GDM1 (cell line): ENCODE measurements at places on chromosomes 7 and 10.

- DNase-seq: no peak
These were observed 566 bp downstream of the ASNS start for GRCh38 chr7:97871659-97872024.

- DNase-seq: no peak
These were observed 44.9 kb downstream of the TSPAN12 start for GRCh38 chr7:120813089-120813488.

DNA sequence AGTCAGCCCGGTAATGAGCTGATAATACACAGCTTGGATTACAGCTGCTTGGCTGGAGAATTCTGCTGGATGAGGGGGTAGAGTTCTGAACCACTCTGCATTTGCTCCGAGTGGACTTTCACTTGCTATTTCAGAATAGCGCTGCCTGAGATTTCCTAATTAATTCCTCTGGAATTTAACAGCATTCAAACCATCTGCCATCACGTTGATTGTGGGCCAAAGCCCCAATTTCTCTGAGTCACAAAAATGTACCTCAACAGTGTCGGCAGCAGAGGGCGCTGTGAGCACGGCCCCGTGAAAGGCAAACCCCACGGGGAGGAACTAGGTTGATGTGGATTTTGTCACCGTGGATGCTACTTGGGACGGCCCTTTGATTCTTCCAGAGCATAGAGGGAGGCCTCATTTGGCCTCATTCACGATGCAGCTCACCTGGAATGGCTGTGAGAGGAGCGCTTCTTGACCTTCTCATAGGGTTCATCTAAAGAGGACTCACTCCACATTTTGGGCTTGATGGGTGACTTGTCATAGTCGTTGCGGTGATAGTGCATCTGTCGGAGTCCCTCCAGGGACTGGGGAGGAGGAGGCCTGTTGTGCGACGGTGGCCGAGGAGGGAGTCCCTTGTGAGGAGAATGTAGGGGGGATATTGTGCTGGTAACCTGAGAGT, 73.3 kb downstream of the PRPF18 start:
- peak; percentile 29 for DNase-seq

DNA sequence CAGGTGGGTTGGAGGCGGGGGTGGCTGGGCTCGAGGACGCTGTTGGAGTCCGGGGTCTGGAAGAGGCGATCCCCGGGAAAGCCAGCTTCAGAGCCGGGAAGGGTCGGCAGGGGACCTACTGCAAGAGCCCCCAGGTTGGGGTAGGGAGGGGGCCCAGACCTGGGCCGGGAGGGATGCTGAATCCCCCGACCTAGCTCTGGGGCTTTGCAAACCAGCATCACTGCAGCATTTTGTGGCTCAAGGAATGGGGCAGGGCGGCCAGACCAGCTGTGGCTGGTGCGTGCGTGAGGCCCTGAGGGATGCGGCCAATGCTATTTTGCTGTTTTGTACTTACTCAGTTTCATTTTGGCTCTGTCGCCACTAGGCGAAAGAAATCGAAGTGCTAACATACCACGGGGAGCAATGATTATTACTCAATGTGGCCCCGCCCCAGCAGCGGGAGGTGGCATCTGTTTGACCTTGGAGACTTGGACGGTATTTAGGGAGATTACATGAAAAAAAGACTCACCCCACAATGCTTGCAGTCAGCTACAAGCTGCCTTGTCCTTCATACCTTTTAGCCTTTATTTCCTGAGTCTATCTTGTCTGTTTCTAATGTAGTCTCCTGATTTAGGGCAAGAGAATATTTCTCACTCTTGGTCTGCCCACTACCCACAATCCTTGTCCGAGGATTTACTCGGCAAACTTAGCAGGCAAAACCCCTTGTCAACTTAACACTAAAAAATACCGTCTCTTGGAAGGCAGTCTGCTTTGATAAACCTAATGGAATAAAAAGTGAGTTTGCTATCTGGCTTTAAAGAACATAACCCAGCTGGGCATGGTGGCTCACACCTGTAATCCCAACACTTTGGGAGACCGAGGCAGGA, 16.2 kb downstream of the HSPB1 start:
- peak; percentile 30 for DNase-seq

- DNase-seq: no peak
These were observed 273.6 kb downstream of the SDHAF3 start for GRCh38 chr7:97390915-97391593.

- no peak for DNase-seq
These were observed 18.3 kb upstream of the CPXM2 start for GRCh38 chr10:123909866-123910265.

GRCh38 chr10:98267894-98268693, at the start of gene LOXL4:
LOXL4 (minus strand) TSS chr10:98268194; CDS start chr10:98263019, 5,175 bp downstream.
- DNase-seq: no peak

GRCh38 chr7:120131096-120131839, 141.7 kb upstream of the KCND2 start:
- no peak for DNase-seq

- DNase-seq: no peak
These were observed 5.9 kb downstream of the MGMT start for GRCh38 chr10:129472696-129473555.

DNA sequence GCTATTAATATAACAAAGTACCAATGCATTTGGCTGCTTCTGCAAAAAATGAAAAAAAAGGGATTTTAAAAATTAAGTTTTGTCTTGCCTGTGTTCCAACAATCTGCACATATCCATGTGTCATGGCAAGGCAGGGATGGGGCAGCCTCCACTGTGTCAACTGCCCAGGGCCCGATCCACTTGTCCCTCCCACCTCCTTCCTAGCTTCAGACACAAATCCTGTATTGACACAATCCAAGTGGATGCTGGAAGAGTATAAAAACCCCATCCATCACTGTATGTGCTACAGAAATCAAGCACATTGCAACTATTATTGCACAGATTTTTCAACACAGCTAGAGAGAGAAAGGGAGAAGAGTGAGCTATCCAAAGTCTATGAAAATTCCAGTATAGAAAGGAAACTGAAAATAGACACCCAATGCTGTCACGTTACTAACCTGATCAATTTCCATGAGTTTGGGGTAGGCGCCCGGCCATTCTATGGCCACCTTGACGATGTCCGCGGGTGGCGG, 106.4 kb downstream of the ELMO1 start:
- no peak for DNase-seq

- no peak for DNase-seq
These were observed 12.7 kb downstream of the SHH start for GRCh38 chr7:155799514-155799913.

- peak; percentile 21 for DNase-seq
These were observed 160.9 kb upstream of the BMPER start for GRCh38 chr7:33744293-33745075.

DNA sequence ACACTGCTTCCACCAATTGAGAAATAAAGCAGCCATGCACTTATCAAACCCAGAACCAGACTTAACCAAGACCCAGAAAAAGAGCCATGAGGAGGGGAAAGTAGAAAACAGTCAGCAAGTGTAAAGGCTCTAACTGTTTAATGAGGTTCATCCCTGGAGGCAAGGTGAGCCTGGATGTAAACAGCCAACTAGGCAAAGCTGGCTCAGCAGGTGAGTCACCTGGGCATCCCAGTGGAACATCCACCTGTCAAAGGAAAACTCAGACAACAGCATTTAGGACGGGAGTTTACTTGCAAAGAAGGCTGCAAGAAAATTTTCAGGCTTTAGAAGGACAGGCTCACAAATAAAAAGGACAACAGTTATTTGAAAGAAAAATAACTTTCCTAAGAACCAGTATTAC, 153.0 kb downstream of the SNX13 start:
- no peak for DNase-seq

DNA sequence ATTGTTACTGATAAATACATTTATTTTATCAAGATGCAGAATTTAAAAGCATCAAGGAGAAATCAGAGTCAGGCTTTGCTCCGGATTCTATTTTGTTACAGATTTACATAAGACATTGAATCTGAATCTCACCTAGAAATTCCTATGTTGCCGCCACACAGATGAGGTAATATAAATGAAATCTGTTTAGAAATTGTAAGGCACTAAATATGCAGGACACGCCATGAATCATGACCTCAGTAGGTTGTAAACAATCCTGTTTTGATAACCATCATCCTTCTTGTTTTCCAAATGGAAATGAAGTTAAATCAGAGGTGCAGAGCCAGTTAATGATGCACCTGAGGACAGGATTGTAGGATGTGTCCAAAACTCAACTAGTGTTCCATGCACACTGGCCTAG, 778.0 kb downstream of the MAGI2 start:
- no peak for DNase-seq

DNA sequence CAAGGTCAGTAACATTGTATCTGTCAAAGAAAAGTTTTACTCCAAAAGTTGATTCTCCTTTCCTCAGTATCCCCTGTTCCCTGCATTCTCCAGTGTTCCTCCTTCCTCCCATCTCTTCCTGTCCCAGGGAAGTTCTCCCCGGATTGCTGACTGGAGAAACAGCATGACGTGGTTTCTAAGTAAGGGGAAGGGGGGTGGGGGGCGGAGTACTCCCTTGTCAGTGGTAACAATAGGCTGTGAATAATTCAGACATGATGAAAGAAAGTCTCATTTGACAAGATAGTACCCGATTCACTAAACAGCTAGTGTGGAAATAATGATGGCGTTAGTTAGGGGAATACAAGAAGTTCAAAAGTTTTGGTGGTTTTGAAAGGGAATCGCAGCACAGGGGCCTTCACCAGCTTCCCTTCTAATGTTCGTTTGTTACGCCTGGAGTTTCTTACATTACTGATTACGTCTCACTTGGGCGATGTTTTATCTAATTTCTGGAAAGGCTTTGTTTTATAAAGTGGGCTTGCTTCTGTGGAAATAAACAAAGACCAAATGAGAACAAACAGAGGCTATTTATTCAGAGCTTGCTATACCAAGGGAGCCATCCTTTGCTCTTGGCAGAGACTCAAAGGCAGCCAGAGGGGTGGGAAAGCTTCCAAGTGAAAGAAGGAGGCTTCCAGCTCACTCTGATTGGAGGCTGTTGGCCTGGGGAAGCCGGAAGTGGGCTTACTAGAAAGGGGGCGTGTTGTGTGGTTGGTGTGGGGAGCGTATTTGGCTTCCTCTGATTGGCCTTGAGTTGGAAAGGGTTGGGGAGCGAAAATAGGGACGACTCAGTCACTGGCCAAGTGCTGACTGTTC, 453.7 kb downstream of the SDK1 start:
- DNase-seq: no peak

- no peak for DNase-seq
These were observed 1.7 kb downstream of the ARF5 start for GRCh38 chr7:127589896-127590295.

DNA sequence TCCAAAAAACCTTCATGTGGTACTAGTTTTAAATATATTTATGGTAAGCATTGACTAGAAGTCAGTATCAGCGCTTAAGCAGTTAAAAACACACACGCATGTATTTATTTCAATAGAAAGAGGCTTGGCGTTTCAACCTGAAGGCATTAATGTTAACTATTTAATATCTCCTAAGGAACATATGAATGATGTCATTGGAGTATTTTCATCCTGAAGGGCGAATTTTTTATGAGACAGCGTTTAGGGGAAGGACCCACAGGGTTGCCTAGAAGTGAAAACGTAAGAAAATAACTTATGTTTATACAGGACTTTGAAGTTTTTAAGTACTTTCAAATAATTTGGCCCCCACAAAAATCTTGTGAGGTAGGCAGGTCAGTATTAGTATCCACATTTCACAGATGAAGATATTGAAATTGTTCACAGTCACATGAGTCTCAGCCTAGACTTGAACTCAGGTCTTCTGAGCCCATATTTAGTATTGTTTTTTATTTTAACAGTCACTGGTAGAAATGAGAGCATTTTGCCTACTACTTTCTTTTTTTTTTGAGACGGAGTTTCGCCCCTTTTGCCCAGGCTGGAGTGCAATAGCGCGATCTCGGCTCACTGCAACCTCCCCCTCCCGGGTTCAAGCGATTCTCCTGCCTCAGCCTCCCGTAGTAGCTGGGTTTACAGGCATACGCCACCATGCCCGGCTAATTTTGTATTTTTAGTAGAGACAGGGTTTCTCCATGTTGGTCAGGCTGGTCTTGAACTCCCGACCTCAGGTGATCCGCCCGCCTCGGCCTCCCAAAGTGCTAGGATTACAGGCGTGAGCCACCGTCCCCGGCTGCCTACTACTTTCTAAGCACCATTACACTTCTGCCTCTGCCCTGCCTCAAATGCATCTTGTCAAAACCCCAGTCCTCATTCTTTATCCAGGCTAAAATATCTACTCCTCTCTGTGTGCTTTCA, 1.8 kb downstream of the SLK start:
- no peak for DNase-seq

DNA sequence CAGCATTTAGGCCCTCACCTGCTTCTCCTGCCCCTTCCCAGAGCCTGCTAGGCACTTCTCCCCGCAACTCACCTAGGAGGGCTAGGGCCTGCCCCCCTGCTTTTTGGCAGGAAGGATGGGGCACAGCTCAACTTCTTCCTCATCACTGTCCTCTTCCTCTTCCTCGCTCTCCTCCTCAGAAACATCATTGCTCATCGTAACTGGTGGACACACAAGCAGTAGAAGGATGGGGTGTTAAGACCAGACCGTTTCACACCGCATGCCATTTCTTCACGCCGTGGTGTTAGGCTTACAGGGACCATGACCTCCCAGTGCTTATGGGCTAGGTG, 1.6 kb downstream of the NPM3 start:
- no peak for DNase-seq

DNA sequence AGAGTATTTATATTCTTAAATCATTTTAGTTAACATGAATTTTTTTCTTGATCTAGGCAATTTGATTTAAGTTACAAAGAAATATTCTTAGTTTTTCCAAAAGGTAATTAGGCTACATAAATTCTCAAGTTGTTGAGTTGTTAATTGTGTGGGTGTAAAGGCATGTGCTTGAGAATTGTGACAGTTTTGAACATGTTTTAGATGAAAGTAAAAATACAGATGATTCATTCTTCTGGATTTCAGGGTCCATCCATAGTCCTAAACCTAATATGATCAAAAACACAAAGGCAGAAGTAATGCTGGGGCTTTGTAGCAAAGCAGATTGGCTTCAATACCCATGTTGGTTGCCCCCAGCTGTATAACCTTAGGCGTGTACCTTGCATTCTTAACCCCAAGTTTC, 127.9 kb downstream of the CPED1 start:
- no peak for DNase-seq

DNA sequence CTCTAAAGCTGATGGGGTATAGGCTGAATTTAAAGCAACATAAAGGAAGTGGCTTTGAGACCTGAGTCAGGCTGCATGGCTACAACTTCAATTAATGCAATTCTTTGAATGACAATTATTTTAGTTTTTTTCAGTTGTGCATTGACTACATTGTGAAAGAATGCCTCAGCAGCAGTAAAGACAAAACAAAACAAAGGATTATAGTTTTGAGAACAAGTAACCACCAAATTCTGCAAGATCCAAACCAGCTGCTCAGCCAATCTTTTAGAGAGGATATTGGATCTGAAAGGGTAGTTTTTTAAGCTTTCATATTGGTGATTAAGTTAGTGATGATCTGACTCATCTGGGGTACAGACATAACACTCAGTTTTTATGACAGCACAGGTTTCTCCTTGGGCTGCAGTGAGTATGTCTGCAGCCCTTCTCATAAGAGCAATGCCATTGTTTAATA, 40.6 kb upstream of the ABCA13 start:
- DNase-seq: no peak

DNA sequence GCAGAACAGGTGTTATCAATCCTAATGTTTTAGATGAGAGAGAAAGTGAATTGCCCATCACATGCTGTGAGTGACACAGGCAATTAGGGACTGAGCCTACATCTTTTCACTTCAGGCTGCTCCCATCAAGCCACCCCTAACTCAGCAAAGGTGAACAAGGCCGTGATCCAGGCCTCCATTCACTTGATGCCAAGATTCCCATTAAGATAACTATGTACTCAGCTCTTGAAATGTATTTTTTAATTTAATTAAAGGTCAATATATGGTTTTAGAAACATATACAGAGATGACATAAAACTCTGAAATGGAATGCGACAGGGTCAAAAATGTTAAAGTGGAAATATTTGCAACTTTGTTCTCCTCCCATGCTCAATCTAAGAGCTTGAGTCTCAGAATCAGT, 27.9 kb upstream of the UBE2H start:
- DNase-seq: no peak
